ENCODE measurements at places on chromosomes 1 and 21.

- DNase-seq = no peak
Measured at GRCh38 chr1:116167625-116168276, 56.6 kb downstream of the MAB21L3 start.

DNA sequence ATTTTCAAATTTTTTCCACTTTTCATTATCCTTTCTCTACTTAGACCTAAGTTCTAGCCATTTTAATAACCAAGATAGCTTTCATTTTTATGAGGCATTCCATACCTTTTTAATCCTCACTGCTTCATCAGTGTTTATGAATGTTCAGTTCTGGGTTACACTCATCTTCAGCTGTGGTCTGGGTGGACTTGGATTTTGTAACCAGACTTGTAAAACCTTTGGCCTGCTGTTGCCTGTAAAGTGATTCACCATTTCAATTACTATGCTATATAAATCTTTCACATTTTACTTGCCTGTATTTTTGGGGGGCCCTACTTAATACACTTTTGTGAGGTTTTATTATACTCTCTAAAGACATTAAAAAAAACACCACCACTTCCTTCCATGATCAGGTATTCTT is 46.2 kb downstream of the USP25 start:
- DNase-seq = no peak

GRCh38 chr1:187096689-187097088 is 267.9 kb downstream of the PLA2G4A start:
- no peak for DNase-seq

GRCh38 chr1:183077097-183077496 is 53.9 kb downstream of the LAMC1 start:
- DNase-seq = no peak

- DNase-seq = no peak
Measured at GRCh38 chr1:178530037-178530402, 17.1 kb downstream of the TEX35 start.

GRCh38 chr1:2299131-2299627 is 71.1 kb downstream of the SKI start:
- DNase-seq = no peak

- no peak for DNase-seq
Measured at GRCh38 chr1:203521074-203521794, 27.3 kb downstream of the OPTC start.

DNA sequence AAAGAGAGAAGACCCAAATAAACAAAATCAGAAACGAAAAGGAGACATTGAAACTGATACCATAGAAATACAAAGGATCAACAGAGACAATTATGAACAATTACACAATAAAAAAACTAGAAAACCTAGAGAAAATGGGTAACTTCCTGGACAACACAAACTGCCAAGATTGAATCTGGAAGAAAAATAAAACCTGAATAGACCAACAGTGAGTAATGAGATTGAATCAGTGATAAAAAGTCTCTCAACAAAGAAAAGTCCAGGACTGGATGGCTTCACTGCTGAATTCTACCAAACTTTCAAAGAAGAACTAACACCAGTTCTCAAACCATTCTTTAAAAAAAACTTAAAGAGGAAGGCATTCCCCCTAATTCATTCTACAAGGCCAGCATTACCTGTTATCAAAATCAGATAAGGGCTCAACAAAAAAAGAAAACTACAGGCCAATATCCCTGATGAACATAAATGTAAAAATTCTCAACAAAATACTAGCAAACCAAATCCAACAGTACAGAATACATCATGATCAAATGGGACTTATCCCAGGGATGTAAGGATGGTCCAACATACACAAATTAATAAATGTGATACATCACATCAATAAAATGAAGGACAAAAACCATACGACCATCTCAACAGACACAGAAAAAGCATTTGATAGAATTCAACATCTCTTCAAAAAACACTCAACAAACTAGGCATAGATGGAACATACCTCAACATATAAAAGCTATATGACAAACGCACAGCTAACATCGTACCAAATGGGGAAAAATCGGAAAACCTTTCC is 119.9 kb downstream of the ACBD6 start:
- DNase-seq = no peak

GRCh38 chr21:42829954-42830353 is 49.4 kb downstream of the WDR4 start:
- no peak for DNase-seq

GRCh38 chr21:28776251-28776650 is 216.4 kb downstream of the LTN1 start:
- no peak for DNase-seq

GRCh38 chr1:221712198-221712684 is 29.6 kb downstream of the DUSP10 start:
- DNase-seq = no peak

- DNase-seq = no peak
Measured at GRCh38 chr1:6777813-6778212, 7.4 kb upstream of the CAMTA1 start.

DNA sequence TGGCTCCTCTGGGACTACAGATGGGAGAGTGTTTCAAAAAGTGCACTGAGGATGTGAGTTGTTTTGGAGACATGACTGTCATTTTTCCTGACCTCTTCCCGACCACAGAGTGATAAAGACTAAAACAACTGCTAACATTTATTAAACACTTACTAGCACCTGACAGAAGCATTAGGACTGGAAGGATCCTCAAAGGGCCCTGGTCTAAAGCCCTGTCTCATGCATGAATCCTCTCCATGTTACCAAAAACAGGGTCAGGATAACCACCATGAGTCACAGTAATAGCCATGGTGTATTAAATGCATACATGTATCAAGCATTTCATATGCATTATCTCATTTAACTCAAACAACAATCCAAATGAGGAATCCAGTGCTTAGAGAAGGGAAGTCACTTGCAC is 11.5 kb downstream of the CYB5RL start:
- no peak for DNase-seq

- no peak for DNase-seq
Measured at GRCh38 chr1:182555493-182555892, 33.6 kb downstream of the RNASEL start.

GRCh38 chr1:171250263-171250662 is 2.0 kb downstream of the FMO1 start:
- no peak for DNase-seq

DNA sequence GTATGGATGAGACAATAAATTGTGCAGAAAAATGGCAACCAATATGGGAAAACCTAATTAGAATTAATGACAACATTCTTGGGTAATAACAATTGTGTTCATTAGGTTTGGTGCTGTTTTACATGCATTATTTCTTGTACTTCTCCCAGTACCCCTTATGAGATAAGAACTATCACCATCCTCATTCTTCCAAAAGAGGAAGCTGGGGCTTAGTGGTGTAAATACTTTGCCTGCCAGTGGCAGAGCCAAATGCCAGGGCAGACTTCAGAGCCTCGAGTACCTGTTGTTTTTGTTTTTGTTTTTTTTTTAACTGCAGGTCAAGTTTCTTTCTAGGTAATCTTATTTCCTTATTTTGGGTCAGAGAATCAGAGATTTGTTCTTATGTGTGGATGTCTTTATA is 206.4 kb downstream of the RHOU start:
- no peak for DNase-seq

DNA sequence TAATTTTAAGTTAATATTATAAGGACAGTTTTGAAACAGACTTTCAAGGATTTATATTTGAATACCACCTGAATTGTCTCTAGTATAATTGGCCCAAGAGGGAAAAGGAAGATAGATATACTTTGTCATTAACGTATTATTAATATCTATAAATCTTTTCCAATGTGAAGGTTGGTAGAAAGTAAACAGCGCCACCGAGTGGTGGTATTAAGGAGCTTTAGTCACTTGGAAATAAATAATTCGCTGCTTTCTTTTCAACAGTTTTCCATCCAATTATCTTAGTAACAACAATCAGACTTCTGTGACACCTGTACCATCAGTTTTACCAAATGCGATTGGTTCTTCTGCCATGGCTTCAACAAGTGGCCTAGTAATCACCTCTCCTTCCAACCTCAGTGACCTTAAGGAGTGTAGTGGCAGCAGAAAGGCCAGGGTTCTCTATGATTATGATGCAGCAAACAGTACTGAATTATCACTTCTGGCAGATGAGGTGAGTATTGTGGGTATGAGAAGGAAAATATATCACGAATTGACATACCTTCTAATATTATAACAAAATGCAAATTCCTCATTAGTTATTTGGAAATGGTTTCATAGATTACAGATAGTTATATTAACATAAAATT is 37.7 kb downstream of the SH3GLB1 start:
- no peak for DNase-seq

GRCh38 chr1:28244549-28245251 is 8.8 kb downstream of the ATP5IF1 start:
- no peak for DNase-seq

DNA sequence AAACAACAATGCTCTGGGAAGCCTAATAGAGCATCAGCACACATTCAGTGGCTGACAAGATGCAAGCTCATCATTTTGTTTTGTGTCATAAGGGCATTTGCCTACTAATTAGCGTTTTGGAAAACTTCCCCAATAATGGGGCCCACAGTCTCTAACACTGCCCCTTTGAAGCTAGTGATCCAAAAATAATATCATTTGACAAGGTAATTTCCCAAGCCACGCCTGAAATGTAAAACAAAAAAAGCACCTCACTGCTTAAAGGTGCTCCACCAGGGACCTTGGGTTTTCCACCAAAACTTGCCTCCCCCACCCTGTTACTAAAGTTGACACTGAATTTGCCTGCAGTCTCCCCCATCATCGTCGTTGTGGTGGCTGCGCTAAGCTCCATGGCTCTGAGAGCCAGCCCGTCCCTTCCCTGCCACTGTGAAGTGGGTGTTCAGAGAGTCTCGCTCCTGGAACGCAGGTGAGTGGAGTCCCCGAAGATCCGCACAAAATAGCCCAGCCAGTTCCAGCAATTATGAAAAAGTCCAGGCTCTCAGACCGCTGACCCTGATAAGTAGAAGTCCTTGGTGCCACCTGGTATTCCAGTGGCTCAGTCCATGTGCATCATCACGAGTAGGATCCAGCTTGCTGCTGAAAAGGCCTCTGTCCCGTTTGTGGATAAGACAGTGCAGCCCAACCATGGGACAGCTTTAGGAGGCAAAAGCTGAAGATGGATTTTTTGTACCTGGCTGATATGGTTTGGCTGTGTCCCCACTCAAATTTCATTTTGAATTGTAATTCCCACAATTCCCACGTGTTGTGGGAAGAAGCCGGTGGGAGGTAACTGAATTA is 52.2 kb downstream of the RAB3GAP2 start:
- no peak for DNase-seq

GRCh38 chr1:18599086-18599485 is 31.6 kb upstream of the PAX7 start:
- peak; percentile 82 for DNase-seq

- no peak for DNase-seq
Measured at GRCh38 chr1:94946886-94947285, 20.0 kb upstream of the CNN3 start.

DNA sequence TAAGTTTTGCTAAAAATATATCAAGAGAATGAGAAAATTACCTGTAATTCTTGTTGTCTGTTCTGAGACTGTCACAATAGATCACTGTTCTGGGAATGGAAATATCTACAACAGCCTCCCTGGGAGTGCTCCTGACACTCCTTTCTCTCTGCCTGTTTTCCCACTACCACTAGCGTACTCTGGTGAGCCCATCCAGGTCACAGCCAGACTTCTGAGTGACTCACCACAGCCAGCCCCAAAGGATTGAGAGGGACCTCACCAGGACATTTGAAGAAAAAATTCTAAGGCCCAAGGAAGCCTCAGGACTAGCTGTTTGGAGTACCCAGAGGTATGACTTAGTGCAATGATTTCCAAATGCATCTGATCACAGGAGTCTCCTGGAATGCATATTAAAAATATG is 39.0 kb upstream of the TADA1 start:
- no peak for DNase-seq

DNA sequence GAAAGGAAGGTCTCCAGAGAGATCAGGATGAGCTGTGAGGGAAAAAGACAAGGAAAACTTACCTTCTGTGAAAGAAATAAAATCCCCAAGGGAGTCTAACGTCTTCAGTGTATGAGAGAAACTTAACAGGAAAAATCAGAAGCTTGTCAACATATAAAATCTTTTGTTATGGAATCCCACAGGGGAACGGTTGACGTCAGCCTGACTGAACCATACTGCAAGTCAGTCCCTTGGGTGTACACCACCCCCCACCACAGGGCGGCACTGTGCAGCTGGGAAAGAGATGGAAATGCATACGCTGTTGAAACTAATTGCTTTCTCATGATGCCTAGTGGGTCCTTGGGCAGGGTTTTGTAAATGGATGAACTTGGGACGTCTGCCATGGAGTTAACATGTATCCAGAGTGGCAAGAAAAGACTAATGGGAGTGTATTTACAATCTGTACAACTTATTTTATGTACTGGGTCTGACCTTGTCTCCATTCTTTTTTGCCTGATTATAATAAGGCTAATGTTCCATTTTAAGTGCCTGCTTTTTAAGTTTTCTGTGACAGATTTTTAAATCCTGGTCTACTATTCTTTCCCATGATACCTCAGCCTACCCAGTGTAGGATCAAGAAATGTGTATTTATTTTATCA is 22.7 kb downstream of the UTP25 start:
- peak; percentile 54 for DNase-seq

DNA sequence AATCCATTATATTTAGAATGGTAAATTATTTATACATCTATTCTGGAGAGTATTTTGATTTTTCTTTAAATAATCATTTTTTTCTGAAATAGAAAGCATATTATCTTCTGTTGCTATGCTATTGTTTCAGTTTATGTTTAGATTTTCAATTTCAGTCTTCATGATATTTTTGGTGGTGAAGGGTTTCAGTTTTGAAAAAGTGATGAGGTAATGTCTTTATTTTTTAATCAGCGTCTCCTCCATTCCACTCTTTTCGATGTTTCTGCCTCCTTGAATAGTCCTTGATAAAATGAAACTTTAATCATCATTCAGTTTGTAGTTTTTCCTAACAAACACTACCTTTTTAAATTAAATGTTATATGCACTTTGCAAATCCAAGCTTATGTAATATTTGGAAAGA is 428.6 kb downstream of the PTPRC start:
- DNase-seq = no peak

- DNase-seq = no peak
Measured at GRCh38 chr21:46100020-46100419, 2.1 kb downstream of the COL6A2 start.

GRCh38 chr1:167330601-167331293 is 110.1 kb downstream of the POU2F1 start:
- DNase-seq = no peak

DNA sequence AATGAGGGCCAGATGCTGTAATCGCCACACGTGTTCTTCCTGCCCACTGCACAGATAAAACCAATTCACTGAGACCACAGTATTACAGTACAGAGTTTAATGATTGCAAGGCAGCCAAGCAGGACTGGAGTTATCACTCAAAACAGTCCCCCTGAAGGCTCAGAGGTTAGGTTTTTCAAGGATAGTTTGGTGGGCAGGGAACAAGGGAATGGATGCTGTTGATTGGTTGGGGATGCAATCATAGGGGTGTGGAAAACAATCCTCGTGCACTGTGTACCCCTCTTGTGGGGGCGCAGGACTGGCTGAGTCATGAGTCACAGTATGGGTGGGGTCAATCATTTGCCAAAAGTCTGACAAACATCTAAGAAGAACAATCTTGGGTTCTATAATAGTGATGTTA is 12.4 kb upstream of the USP1 start:
- DNase-seq = no peak

GRCh38 chr1:44830900-44831304 is 12.2 kb downstream of the PTCH2 start:
- no peak for DNase-seq

Data from LNCaP clone FGC (cell line).